T-helper 17 cell (primary cell): ENCODE measurements at places on chromosomes 16 and 17.

- DNase-seq = no peak
Observed at GRCh38 chr17:80969030-80969673, 22.5 kb upstream of the CHMP6 start.

- no peak for DNase-seq
Observed at GRCh38 chr17:58051468-58051867, 31.8 kb upstream of the DYNLL2 start.

GRCh38 chr17:48850792-48851323 lies 20.0 kb downstream of the CALCOCO2 start:
- no peak for DNase-seq

- DNase-seq = peak; percentile 48
Observed at GRCh38 chr17:73156166-73156840, 8.5 kb upstream of the SSTR2 start.

DNA sequence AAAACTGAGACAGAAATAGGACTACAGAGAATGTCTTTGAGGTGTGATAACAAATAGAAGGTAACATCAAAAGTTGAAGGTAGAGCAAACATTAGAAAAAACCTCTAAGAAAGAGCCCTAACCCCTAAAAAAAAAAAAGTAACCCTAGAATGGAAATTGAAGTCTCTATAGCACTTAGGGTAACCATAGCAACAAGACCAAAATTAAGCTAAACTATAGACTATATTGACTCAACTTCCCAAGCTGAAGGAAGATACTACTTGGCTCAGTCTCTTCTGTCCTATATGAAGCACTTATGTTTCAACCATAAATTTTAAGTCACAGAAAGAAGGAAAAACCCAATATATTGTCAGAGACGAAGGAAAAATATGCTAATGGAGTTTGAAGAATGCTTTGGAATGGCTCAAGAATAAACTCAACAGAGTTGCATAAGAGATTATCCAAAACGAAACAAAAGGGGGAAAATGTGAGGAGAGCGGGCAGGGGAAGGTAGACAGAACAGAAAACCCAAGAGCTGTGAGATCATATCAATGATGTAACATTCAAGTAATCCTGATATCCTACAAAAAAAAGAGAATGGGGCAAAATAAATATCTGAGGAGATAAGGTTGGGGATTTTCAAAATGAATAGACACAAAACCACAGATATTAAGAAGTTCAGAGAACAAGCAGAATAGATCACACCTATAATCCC lies 88.4 kb downstream of the USP32 start:
- no peak for DNase-seq

DNA sequence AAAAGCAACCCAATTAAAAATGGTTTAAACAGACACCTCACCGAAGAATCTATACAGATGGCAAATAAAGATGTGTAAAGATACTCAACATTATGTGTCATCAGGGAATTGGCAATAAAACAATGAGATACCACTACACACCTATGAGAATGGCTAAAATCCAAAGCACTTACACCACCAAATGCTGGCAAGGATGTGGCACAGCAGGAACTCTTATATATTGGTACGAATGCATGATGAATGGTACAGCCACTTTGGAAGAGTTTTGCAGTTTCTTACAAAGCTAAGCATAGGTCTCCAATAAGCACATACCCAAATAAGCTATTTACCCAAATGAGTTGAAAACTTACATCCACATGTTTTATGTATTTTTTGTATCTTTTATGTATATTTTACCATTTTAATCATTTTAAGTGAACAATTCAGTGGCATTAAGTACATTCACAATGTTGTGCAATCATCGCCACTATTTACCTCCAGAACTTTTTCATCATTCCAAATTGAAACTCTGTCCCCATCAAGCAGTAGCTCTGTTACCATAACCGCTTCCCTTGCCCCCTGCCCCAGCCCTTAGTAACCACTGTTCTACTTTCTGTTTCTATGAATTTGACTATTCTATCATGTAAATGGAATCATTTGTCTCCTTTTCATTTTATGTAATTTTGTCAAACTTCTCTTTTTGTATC lies 6.7 kb upstream of the ALDH3A2 start:
- no peak for DNase-seq

DNA sequence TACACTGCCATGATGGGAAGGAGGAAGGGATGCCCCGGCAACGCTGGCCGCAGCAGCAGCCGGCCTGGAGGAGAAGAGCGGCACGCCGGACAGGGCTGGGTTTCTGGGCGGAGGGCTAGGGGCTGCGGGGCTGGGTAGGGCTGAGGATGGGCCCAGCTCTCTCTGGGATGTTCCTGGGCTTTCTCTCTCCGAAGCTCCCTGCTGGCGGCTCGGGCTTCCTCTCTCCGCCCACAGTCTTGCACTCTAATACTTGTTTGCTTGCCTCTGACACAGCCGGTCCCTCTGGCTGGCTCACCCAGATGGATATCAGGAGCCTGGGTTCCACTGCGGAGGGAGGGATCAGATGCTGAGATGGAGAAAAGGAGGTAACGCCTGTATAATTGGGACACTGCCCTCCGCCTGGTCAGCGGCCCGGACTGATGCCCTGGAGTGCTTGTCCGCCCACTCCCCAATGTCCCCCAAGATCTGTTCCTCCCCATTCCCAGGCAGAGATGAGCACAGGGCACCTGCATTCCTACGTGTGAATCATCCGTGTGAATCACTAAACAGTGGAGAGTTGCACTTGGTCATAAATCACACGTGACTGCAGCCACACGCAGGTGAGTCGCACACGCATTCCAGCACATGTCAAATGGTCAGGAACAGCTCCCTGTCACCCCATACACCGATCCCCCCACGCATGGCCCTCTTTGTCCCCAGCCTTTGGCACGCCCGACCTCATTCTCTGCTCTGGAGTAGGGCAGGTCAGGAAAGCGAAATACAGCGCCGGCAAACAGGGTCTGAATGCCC lies at the start of gene ALOXE3:
Gene ALOXE3 (minus strand): TSS at position 535 of the 789 bp plus-strand sequence. CDS start 524 bp downstream, at position 11.
- DNase-seq = no peak

- no peak for DNase-seq
Observed at GRCh38 chr16:85750146-85750826, 610 bp downstream of the C16orf74 start.

- no peak for DNase-seq
Observed at GRCh38 chr17:65123757-65124675, 13.2 kb upstream of the RGS9 start.

DNA sequence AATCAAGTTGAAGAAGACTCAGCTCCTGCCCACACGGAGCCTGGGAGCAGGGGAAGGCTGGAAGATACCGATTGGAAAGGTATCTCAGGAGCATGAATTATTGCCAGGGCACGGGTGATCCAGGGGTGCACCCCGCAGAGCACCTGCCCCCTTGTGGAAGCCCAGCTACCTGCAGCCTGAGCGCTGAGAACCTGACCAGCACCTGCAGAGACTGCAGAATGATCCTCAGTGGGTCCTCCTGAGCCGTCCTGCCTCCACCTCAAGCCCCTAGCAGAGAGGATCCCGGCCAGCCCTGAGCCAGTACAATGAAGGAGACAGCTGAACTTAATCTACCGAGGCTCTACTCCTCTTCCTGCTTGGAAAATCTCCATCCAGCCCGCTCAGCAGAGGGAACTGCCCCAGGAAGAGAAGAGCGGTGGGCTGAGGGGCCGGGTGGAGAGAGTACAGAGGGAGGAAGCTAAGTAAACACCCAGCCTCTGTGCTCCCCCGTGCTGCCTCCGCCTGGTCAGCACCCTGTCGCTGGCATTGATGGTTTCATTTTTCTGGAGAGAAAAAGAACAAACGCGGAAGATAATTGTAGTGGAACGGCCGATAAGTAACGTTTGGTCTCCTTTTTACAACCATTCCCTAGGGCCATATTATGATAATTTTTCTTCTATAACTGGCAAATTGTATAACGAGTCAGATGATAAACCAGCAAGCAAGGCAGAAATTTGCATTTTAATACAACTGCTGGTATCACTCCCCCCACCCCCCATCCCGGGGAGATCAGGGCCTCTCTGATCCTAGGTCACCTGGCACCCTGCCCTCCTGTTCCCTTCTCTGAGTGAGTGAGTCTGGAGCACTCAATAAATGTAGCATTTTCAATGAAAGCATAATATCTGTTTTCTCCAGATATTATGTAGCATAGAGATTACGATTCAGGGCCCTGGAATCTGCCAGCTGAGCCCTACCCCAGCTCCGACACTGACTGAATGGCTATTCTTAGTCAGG lies 204.5 kb upstream of the RPL38 start:
- peak; percentile 65 for DNase-seq

DNA sequence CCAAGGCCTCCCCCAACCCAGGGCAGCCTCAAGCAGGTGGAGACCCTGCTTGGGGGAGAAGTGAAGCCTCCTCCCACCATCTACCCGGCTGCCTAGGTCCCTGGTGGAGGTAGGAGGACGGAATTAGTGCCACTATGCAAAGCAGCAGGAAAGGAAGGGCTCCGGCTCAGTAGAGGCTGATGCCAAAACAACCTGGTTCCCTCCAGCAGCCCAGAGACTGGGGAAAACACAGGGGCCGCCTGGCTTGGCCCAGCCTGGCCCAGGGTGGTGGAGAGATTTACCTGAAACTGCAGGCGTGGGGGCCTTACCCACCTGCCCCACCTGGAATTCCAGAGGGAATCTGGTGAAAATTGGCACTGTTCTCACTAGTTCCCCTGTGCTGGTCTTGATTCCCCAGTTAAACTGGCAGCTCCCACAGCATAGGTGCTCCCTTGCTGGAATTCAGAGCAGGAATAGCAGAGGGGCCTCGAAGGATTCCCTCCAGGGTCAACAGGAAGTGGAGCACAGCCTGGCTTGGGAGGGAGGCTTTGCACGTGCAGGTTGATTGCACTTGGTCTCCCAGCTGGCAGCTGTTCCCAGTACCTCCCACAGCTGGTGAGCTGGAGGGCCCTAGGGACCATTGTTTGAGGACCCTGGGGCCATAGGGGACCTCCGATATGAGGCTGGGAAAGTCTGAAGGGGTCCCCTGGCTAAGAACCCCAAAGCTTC lies 4.5 kb downstream of the CD79B start:
- DNase-seq = no peak

DNA sequence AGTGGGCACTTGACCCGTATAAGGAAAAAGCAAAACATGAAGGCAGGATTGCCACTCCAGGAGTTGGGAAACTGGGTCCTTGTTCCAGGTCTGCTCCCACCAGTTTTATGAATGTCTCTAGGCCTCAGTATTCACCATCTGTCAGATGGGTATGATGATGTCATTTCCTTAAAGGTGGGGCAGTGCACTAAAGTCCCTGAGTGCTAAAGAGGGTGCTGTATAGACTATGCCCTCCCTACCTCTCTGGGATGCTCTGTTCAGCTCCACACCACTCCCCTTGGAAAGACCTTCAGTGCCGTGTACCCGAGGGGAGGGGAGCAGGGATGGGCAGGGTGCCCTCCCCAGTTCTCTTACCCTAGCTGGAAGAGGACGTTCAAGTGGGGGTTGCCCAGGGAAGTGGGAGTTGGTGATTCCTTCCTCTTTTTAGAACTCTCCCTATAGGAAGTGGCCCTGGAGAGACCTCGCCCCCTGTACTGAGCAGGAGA lies 2.2 kb downstream of the LASP1 start:
- DNase-seq = no peak

DNA sequence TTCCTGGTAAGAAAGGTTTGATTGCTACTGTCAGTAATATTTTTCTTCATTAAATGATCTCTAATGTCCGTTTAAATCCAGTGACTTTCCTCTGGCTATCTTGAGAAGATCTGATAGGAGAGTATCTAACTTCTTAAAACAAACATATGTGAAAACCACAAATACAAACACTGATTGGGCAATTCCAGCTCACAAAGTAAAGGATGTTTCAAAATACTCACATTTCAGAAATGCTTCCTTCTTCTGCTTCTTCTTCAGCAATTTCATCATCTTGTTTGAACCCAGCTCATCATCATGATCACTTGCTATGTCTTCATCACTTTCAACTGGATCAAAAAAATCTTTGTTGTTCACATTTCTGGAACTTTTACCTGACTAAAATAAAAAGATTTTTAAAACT lies 64.3 kb upstream of the RBL2 start:
- DNase-seq = no peak

DNA sequence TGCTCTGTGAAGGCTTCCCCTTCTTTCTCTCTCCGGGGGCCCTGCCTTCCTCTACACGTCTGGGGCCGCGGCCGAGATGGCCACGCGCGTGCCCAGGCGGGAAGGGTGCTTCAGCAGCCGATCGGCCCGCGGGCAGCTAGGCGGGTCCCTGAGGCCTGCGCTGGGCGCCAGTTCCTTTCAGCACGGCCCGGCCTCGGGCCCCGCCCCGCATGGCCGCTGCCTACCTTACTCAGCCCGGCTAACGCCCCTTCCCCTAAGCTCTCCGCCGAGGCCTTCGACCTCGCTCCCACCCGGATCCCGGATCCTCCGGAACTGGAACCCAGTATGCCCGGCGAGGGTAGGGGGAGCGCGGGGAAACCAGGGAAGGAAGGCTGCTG lies 335 bp downstream of the TMEM11 start:
- DNase-seq = peak; percentile 7

- peak; percentile 74 for DNase-seq
Observed at GRCh38 chr17:41648411-41649195, 24.2 kb upstream of the KRT17 start.

GRCh38 chr17:40038882-40039513 lies 15.2 kb downstream of the MED24 start:
- DNase-seq = no peak

- no peak for DNase-seq
Observed at GRCh38 chr16:23424292-23424958, 28.6 kb downstream of the COG7 start.

GRCh38 chr17:38869526-38870258 lies at the start of gene LASP1:
TSS of gene LASP1 (plus strand) at chr17:38870058. CDS start at chr17:38870190, 132 bp downstream.
- peak; percentile 78 for DNase-seq

GRCh38 chr16:48359983-48360382 lies 25.2 kb downstream of the SIAH1 start:
- no peak for DNase-seq

DNA sequence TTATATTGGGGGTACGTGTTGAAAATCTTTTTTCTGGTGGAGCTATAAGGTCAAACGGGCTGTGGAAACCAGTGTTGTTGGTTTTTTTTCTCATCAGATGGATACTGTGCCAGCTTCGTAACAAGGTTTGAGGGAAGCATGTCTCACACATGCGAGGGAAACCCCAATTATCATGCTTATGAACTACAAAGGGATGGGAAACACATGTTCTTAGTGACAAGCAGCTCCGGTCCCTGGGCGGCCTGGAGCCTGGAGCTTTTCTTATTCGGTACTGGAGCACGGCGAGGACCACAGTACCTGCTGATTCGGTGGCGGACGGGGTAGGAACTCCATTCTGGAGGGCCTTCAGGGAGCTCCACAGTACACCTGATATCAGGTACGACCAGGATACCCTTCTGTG lies 12.5 kb downstream of the SLC43A2 start:
- DNase-seq = no peak
